MM.1S (cell line): ENCODE measurements at places on chromosomes 1 and 21.

- no peak for DNase-seq
These were observed at the start of gene DYNLT5 for GRCh38 chr1:66752000-66752592. Gene DYNLT5, plus strand, starts transcription at chr1:66752459. Its CDS starts 2,200 bp downstream, at chr1:66754659.

DNA sequence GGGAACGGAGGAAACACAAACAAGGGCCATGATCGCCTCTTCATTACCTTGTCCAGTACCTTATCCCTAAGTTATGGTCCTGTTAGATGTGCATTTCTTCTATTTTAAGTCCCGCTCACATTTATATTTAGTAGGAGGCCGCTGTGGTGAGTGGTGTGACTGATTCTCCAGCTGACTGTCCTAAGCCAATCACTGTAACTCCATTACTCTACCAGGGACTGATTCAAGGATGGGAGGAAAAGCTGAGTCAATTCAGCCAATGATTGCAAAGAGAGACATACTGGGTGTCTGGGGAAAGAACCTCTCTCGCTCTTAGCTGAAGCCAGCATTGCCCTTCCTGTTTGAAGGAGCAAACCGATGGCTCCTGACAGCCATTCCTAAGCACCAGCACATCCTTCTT, 59.7 kb downstream of the TGFBR3 start:
- no peak for DNase-seq

DNA sequence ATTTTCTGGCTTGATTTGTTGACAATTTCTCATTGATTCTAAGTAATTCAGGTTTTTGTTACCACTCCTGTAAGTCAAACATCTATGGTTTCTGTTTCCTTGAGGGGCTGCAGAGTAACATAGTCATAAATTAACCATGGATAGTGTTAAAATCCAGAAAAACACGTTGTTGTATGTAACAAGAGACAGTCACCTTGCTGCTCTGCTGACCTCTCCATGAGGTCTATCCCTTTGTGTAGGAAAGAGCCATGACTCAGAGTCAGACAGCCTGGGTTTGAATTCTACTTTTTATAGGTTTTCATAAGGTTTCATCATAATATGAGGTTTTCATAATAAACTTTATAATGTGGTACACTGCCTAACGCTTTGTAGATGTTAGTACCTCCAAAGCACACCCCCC, 27.6 kb upstream of the NBL1 start:
- DNase-seq: no peak

GRCh38 chr1:12176298-12177118, 9.7 kb downstream of the TNFRSF1B start:
- no peak for DNase-seq

DNA sequence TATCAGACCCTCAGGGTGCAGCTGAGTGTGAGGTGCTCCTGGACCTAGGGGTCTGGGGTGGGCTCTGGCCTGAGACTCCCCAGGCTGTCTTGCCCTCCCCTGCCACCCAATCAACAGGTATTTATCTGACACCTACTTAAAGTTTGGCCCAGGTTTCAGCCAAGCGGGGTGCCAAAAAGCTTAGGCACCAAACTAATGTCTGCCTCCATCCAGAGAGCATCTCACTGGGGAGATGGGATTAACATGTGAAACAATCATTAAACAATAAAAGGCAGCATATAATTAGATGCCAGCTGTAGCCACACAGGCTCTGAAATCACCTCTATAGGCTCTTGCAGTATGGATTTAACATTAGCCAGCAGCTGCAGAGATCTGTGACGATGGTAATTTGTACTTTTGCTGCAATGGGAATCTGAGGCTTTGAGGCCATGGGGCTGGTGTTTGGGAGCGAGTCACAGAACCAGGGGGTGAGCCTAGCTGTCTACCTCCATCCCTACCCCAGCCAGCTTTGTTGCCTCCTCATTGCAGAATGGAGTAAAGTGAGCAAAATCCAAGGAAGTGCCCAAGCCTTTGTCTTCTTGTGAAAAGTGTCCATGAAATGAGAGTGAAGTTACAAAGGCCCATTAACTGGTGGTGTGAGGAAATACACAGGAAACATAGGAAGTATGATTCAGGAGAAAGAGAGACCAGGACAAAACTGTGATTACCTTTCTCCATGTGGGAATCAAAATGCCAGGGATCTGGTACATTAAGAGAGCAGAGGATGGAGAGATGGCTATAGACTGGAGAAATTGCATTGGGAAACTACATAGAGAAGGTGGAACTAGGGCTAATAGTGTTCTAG, 36.1 kb downstream of the EIF2D start:
- no peak for DNase-seq

DNA sequence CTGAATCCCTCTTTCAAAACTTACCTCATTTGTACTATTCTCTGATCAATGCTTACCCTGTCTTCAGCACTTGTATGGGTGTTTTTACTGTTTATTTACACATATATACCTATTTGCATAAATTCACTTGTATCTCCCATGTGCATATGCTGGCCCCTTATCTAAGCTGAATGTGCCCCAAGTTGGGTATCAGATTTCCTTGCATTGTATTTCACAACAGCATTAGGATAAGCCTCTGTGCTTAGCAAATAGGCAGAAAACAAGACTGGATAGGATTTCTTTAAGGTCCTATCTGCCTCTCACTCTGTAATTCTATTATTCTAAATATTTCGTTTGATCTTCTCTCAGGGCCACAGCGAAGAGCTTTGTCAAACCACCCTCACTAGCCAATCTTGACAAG, 45.9 kb upstream of the IPO9 start:
- DNase-seq: no peak

DNA sequence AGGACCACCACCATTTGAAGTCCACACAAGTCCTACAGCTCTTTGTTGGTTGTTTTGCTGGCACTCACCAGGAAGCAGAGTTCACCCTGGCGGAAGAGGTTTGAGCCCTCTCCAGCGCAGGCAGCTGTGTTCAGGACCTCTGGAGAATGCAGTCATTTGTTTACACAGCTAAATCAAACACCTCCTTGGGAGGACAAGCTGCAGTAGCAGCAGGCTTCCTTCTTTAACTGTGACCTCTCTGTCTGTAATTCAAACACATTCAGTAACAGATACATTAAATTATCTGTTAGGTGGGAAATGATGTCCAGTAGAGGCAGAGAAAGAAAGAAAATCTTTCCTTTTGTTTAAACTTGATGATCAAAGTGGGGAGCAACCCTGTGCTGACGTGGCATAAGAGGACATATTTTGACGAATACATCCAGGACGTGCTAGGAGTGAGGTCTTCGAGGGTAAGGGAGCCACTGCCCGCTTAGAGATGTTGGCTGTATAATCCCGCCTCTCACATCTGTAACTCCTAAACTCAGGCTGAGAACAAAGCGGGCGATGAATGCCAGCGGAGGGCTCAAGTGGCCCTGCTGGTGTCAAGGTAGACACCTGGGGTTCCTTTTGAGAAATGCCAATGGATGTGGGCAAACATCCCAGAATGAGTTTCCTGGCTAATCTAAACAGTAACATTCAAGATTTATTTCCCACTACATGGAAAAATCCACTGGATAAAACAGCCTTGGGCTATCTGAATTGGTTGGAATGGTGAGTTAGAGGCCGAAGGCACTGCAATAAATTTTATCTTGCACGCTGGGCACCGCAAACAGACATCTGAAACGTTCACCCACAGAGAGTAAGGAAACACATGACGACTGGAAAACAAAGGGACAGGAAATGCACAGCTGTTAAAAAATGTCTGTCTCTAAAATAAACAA, 51.7 kb downstream of the ABCA4 start:
- no peak for DNase-seq

- no peak for DNase-seq
These were observed 215.3 kb upstream of the CSF3R start for GRCh38 chr1:36697836-36698605.

DNA sequence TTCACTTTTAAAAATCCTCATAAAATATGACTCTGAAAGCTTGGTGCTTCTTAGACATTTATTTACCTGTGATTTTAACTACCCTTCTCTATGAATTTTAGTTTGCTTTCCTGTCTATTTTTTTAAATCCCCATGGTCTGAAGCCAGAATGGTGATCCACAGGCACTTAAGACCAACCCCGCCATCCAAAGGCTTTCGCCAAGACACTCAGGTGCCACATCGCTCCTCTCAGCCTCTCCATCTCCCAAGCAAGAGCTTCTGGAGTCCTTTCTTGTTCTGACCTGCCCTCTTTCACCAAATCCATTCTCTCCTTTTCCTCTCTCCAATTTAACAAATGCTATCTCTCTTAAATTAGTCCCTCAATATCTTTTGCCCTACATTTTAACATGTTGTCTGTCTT, 464.6 kb downstream of the PCP4 start:
- DNase-seq: no peak

DNA sequence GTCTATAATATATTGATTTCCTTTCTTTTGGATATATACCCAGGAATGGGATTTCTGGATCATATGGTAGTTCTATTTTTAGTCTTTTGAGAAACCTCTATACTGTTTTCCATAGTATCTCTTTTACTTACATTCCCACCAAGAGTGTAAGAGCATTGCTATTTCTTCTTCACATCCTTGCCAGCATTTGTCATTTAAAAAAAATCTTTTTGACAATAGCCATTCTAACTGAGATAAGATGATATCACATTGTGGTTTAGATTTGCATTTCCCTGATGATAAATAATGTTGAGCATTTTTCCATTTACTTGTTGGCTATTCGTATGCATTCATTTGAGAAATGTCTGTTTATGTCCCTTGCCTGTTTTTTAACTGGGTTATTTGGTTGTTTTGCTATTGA, 467.4 kb downstream of the COL11A1 start:
- DNase-seq: no peak

DNA sequence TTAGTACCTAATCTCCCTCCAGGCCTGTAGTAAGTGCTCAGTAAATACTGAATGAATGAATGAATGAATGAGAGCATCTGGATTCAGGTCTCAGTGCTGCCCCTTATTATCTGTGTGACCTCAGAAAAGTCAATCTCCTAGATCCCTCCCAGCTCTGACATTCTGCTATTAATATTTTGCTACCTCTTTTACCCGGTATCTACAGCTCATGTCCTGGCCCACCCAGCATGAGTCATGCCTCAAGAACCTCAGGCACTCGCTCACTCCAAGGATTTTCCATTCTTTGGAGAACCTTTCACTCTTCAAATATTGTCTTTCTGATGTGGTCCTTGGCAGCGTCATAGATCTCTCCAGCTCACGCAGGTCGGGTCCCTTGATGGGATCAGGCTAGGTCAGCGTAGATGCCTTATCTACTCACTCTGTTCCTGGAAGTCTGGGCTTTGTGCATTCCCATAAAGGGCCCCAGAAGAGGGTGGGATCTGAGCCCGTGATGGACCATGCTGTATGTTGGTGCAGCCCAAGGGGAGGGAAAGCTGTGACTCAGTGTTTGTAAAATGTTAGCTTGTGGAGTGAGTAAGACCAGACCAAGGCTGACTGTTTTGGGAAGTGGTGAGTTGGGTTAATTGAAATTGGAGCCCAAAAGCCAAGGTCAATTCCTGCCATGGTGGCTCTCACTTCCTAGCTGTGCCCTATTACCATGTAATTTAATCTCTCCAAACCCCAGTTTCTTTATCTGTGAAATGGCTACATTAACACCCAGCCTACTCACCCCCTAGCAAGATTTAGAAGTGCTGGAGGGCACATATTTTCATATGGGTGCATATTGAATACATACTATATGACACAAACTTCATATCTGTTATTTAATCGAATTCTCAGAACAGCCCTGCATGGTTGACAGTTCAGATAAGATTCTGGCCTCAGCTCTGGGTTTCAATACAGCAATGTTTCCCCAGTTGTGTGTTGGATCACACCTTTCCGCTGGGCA, 214.1 kb upstream of the USP24 start:
- DNase-seq: no peak

DNA sequence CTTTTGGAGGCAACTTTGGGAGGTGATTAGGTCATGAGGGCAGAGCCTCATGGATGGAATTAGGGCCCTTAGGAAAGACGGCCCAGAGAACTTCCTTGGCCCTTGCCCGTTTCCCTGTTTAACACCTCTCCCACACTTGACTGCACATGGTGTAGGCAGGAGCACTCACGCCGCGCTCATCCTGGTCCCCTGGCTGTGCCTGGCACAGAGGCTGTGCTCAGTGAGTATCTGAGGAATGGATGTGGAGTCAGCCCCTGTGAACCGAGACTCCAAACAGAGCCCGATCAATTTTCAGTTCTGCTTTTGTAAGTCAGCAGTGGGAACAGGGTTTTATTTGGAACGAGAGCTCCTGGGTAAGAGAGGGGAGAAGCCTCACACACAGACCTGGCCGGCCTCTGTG, 29.8 kb upstream of the ETV3 start:
- no peak for DNase-seq

DNA sequence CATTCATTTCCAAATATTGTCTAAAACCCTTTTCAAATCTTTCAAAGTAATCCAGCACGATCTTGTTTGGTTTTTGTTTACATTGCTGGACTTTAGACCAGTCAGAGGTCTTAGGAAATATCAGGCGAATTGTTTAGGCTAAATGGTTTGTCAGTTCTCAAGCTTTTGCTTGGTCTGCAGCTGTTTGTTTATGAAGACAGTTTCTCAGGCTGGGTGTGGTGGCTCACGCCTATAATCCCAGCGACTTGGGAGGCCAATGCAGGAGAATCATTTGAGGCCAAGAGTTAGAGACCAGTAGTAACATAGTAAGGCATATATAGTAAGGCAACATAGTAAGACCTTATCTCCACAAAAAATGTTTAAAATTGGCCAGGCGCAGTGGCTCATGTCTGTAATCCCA, 77.5 kb downstream of the DNTTIP2 start:
- no peak for DNase-seq

DNA sequence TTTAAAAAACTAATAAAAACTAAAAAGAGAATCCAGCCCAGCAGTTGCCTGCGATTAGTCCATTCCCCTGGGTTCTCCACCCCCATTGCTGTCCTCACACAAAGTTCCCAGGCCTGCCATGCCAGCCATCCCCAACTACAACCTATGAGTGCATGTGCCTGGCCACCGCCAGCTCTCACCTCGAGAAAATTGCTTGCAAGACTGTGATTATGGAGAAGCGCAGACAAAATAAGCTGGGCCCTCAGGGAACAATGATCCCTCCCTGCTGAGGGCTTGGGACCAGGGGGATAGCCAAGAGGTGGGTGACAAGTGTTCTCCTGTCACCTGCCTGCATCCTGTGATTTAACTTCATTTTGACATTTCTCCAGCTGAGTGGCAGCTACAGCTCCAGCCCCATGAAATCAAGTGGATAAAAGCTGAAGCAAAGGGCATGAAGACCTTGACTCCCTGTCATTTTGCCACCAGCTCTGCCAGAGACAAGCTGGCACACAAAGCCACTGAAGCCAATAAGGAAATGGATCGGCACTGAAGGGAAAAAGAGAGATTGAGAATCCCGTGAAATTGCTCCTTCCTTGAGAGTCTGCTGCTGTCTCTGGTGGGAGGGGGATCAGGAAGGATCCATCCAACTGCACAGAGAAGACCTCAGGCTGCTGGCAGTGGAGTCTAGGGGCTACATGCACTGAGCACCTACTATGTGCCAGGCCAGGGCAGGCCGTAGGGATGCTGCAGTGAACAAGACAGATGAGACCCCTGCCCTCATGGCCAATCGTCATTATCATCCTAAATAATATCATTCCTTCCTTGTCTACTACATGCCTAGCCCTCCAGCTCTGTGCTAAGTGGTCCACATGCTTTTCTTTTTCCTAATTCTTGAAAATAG, 40.7 kb downstream of the MATN1 start:
- no peak for DNase-seq
